ENCODE measurements at places on chromosomes 4 and X. TPM values are rescaled to one million over a fixed set of nuclear protein-coding genes. Genes with fewer than 3 reads are reported as not detected.

The ZXDB gene
- total RNA-seq = 9.5 TPM

DNA sequence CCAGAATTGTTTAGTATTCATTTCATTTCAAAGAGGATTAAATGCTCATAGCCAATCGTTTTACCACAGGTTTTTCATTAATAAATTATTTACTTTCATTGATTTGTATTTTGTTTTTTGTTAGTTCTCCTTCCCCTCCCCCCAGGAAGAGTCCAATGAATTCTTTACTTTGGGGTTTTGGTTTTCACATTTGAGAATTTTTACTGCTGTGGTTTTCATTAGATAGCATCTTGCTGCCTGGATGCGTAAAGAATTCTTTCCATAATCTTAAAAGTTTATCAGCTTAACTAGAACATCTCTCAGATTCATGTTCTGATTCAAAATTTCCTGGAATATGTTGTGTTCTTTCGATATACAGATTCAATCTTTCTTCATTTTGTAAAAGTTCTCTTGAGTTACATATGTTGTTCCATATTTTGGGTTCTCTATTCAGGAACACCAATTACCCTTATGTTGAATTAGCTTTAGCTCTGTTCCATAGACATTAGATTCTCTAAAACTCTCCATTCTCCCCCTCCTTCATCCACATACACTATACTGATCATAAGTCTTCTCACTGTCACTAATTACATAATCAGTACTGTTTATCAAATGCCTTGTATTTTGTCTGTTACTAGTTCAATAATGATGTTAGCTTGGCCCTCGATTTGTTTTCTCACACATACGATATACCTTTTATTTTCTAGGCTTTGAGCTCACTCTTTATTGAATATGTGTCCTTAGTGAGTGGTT lies 184.4 kb downstream of the CAMK2D start:
- no peak for DNase-seq

- DNase-seq = no peak
These were observed 60.6 kb downstream of the OPHN1 start for GRCh38 chrX:68372665-68373064.

- no peak for DNase-seq
These were observed 22.5 kb downstream of the SETD7 start for GRCh38 chr4:139533511-139533910.

GRCh38 chr4:10097906-10098779 lies 18.5 kb downstream of the WDR1 start:
- DNase-seq = no peak

The SYP gene
- 1.9 TPM for total RNA-seq

DNA sequence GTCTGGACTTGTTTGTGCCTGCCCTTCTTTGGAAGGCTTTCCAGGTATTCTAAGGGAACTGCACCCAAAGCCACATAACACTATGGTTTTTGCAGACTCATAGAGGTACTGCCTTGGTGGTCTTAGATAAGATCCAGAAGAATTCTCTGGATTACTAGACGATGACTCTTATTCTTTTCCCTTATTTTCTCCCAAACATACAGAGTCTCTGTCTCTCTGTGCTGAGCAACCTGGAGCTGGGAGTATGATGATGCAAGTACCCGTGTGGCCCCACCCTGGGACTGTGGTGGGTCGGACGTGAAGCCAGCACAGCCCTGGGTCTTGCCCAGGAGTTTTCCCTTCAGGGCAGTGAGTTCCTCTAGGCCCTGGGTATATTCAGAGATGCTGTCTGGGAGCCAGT lies 1342.4 kb upstream of the TENM3 start:
- DNase-seq = no peak

DNA sequence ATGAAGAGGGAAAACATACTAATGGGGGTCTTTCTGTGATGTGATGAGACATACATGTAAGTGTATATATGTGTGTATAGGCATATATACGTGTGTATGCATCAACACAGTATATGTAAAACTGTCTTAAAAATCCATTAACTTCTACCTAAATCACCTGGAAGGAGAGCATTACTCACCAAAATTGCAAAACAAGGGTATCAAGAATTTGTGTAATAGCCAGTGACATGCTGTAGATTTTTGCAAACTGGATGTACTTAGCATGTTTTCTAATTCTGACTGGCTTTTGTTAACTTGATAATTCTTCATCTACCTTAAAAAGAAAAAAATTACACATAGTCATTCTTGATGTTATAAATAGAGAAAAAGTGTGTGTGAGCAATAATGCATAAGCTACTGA lies 104.7 kb downstream of the PRRG1 start:
- no peak for DNase-seq

DNA sequence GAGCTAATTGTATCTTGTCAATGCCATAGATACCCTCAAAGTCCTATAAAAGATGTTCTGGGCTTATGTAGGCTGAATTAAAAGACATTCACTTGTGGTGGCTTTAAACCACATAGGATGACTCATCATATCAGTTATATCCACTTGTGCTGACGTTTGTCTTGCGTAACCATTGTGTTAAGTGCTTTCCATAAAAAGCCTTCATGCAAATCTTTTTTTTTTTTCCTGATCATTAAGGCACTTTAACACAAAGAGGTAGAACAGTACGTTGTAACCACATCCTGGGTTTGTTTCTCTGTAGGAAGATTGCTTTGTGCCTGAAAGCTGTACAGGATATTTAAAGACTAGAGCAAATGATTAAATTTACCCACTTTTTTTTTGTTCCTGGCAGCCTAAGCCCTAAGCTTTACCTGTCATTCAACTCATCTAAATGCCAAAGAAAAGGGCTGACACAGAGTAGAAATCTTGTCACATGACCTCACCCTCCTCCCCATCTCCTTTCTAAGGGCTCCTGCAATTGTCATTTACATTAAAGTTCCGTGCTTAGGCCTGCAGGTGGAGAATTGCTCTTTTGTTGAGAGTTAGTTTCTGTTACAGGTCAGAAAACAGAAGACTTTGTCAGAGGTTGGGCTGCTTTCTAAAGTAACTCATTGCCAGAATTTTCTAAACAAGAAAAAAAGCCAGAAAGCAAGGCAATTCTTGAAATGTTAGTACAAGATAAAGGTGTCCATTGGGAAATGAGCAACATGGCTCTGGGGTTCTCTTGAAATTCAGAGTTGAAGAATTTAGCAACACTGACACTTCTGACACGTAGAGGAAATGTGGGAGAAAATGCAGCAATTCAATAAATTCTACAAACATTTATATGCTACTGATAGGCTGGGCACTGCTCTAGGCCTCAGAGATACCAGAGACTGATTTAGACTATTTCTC lies 555.6 kb downstream of the PPARGC1A start:
- DNase-seq = no peak

GRCh38 chr4:35771571-35771970 lies 472.7 kb downstream of the ARAP2 start:
- no peak for DNase-seq

DNA sequence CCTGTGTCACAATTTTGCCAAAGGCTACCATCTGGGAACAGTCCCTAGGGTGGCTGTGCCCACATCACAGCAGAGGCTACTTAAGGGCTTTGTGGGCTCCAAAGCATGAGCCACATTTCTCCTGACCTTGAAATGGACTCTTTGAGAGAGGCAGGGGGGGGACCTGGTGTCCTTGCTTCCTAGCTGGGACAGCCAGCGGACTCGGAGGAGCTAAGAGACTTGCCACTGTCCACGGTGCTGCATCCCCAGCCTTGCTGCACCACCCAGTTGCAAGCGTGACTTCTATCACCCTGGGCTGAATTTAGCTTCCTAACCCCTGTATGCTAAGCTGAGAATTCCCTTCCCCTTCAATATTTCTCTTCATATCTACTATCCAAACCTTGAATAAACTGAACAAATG lies 99.0 kb downstream of the PHKA2 start:
- DNase-seq = no peak

The ATP6AP2 gene
- total RNA-seq = 111 TPM

- DNase-seq = no peak
These were observed 145.9 kb upstream of the NLGN4X start for GRCh38 chrX:6374556-6374955.

The HTR2C gene
- not detected for total RNA-seq

- DNase-seq = no peak
These were observed 45.0 kb downstream of the TET2 start for GRCh38 chr4:105191621-105192210.

DNA sequence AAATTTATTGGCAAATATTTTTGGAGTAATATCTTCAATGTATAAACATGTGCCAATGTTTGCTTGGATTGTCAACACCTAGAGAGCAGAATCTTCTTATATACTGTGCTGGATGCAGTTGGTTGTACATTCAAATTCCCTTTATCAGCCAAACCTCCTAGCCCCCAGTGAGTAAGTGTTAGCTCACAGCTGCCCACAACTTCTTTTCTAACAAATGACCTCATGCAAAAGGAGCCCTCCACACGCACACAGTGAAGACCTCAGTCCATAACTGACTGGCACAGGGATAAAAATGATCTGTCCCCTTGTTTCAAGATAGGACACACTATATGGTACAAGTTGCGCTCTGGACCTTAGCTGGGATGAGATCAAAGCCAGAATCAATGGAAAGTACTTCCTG lies 458.0 kb upstream of the NWD2 start:
- DNase-seq = no peak

- no peak for DNase-seq
These were observed 72.2 kb upstream of the STOX2 start for GRCh38 chr4:183832776-183833450.

The CPXCR1 gene
- not detected for total RNA-seq

GRCh38 chrX:108087792-108088191 lies 3.5 kb downstream of the PSMD10 start:
- DNase-seq = no peak

DNA sequence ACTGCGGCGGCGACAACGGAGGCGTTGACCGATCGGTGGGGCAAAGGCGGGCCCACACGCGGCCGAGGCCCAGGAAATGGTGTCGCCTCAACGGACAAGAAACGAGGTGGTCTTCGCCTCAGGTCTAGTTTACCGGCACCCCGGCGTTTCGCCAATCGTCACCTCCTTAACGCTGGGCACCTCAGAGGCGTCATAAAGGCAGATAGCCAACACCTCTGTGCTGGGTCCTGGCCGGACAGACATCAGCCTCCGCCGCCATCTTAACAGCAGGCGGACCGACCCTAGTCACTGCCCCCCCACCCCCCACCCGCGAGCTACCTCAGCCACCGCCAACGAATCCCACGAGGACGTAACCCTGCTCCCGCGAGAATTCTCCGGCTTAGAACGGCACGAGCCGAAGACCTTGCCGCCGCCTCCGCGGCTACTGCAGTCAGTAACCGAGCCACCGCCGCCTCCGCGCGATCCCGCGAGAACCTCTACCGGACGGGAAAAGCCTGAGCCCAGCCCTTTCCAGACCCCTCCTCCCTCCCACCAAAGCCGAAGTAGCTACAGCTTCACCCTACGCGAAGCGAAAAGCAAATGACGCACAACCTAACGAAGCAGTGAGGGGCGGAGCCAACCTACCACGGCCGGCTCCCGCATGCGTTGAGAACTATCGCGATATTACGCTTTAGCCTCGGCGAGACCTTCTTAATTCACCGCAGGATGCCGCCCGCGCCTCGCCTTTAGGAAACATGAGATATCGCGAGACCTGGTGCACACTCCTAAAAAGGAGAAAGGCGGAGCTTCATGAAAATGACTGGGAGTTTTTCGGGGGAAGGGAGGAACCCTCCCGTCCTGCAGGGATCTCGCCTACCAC lies 2.7 kb downstream of the HUWE1 start:
- peak; percentile 95 for DNase-seq

The FGFBP1 gene
- total RNA-seq = not detected

- DNase-seq = no peak
These were observed 67.6 kb upstream of the IGSF1 start for GRCh38 chrX:131356725-131357124.

The BMPR1B gene
- total RNA-seq = 9.7 TPM

The PNMA5 gene
- not detected for total RNA-seq

All from mucosa of gallbladder (tissue), 1 donor.